NCI-H2227 treated with DMSO at 0.1 percent for 48 hours (cell line): ENCODE measurements at places on chromosomes 1 and 21.

- DNase-seq: no peak
Measured at GRCh38 chr1:85611425-85611824, 30.9 kb downstream of the CCN1 start.

GRCh38 chr1:198291036-198291435 lies 134.2 kb downstream of the NEK7 start:
- DNase-seq: no peak

DNA sequence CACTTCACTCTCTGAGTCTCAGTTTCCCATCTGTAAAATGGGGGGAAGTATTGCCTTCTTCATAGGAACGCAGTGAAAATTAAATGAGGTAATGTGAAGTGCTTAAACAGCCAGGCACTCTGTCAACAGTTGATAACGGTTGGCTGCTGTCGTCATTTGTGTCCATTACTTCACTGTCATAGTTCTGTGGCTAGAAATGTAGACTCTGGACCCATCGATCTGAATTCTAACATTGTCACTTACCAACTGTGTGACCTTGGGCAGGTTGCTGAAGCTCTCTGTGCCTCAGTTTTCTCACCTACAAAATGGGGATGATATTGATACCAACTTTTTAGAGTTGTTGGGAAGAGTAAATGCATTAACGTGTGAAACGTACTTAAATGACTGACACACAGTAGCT lies 152.6 kb downstream of the PTPRU start:
- DNase-seq: no peak

- no peak for DNase-seq
Measured at GRCh38 chr1:3026581-3027391, 5.5 kb downstream of the ACTRT2 start.

DNA sequence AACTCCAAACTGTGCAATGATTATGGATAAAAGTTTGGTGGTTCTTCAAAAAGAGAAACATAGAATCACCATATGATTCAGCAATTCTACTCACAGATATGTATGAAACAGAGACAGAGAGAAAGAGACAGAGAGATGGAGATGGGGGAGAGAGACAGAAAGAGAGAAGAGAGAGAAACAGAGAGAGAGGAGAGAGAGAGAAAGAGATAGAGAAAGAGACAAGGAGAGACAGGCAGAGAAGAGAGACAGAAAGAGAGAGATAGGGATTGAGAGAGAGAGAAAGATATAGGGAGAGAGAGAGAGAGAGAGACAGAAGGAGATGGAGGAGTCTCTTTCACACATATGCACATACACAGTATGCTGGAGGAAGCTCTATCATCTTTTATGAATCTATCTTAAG lies 87.8 kb downstream of the DISC1 start:
- DNase-seq: no peak

DNA sequence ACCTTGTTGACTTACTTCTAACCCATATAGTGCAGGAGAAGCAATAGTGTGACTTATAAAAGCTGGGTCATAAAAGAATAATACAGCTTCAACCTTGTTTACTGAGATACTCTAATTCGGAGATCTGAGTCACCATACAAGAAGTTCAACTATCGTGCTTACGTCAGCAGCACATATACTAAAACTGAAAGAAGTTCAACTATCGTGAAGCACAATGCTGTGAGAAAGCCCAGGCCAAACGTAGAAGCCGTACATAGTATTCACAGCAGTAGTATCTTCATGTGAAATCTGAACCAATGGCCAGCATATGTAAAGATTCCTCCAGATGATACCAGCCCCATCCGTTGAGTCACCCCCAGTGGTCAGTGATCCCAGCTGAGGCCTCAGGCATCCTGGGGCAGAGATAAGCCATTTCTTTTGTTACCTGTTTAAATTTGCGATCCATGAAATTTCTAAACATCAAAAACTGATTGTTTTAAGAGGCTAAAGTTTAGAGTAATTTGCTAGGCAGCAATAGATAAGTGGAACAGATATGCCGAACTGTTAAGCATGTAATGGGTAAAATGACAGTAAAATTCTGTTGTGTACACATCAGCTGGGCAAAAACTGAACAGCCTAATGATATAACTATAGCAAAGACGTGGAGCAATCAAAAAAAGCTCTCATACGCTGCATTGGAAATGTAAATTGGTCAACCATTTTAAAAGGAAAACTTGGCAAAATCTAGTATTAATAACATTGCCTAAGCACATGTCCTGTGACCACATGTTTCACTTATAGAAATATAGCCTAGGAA lies 53.9 kb upstream of the SAMD13 start:
- no peak for DNase-seq

GRCh38 chr1:232459087-232459486 lies 170.8 kb downstream of the SIPA1L2 start:
- DNase-seq: no peak

GRCh38 chr1:58782178-58783089 lies 1.4 kb downstream of the JUN start:
- DNase-seq: peak; percentile 33

- peak; percentile 18 for DNase-seq
Measured at GRCh38 chr1:183609759-183610452, 19.6 kb upstream of the NCF2 start.

DNA sequence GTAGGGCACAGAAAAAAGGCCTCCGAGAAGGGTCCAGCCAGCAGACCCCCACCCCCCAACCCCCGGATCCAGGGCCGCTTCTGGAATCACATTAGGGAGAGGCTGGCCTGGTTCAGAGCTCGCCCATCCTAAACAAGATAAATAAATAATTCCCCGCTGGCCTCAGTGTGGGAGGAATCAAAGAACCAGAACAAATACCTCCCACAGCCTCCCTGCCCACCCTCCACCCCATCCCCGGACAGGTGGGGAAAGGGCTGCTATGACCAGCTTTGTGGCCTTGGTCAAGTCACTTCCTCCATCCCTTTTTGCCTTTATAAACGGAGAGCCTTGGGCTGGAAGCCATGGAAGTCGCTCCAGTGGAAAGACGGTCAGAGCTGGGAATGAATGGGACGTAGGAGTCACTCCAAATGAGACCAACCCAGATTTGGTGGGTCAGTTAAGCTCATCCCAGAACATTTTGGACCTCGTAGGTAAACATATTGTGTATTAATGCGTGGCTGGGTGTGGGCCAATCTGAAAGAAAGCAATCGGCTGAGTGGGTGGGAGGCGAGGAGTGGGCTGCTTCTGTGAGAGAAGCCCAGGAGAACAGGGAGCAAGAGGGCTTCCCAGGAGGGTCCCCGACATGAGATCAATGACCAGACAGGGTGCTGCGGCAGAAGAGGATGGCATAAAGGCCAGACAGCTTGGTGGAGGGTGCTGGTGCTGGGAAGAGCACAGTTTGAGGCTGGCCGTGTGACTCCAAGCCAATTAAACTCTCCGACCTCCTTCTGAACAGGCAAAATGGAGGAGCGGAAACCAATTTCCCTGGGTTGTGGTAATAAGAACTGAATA lies 63.3 kb downstream of the MEF2D start:
- DNase-seq: no peak

- DNase-seq: no peak
Measured at GRCh38 chr1:159977364-159978106, 23.5 kb upstream of the SLAMF9 start.

- peak; percentile 56 for DNase-seq
Measured at GRCh38 chr1:111481387-111482221, 7.8 kb downstream of the C1orf162 start.

GRCh38 chr1:117534995-117535467 lies 70.8 kb upstream of the TENT5C start:
- DNase-seq: peak; percentile 54

GRCh38 chr1:12677565-12677964 lies 33.7 kb downstream of the AADACL4 start:
- no peak for DNase-seq

DNA sequence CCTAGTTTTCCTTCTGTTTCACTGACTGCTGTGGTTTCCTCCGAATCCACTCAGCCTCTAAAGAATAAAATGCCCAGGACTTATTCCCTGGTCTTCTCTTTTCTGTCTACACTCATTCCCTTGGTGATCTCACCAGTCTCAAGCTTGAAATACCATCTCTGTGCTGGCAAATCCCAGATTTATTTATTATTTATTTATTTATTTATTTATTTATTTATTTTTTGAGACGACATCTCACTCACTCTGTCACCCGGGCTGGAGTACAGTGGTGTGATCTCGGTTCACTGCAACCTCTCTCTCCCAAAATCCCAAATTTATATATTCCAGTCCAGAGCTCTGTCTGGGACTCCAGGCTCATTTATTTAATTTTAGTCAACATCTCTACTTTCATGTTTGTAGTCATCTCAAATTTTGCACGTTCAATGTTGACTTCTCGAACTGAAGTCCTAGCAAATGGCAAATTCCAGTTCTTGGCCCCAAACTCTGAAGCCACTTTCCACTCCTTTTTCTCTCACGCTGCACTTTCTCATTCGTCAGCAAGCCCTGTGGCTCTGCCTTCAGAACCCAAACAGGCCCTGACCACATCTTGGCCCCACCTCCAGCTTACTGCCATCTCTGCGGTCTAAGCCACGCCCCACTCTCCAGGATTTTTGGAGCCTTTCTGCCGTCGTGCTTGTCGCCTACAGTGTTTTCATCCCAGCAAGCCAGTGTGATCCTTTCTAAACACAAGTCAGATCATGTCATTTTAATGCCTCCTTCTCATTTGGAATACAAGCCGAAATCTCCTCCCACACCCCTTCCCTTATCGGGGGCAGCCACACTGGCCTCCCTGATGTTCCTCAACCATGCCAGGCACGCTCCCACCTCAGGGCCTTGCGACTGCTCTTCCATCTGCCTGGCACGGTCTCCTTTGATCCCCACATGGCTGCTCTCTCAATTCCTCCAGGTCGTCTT lies 14.2 kb upstream of the TENT5B start:
- DNase-seq: peak; percentile 41

DNA sequence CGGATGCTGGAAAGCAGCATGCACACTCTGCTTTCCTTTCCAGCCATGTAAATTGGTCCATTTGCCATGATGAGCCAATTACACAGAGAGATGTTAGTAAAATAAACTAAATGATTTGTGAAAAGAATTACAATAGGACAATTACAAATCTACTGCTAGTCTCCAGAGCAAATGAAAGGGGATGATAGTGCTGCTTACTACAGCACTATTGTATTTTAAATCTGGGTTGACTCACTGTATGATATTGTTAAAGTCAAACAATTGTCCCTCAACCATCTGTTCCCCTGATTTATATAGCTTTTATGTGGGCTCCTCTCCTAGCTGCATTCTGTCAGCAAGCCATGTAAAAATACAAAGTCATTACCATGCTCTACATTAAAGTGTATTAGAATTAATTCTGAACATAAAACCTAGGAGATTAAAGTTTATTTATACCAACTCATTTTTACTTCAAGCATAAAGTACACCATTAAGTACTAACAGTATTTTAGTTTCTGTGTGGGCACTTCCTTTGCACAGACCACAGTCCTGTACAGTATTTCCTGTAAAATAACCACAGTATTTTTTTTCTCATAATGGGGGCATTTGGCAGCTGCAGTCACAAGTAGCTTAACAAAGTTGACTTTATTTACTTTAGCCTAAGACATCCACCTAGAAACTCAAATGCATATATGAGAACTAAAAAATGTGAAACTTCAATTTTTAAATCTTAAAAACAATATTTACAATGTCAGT lies 135.8 kb downstream of the VAV3 start:
- DNase-seq: no peak

DNA sequence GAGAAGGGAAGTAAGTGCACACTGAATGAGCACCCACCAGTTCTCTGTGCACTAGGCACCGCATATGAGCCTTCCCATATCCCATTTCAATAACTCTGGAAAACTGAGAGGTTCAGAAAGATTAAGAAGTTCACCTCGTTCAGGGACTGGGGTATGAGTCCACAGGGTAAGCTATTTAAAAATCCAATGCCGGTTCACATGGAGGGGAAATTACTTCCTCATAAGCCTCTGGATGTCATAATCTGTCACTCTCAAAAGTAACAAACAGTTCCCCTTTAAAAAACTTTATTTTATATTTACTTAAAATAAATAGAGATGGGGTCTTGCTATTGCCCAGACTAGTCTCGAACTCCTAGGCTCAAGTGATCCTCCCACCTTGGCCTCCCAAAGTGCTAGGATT lies 1.9 kb downstream of the OR2B11 start:
- DNase-seq: no peak

DNA sequence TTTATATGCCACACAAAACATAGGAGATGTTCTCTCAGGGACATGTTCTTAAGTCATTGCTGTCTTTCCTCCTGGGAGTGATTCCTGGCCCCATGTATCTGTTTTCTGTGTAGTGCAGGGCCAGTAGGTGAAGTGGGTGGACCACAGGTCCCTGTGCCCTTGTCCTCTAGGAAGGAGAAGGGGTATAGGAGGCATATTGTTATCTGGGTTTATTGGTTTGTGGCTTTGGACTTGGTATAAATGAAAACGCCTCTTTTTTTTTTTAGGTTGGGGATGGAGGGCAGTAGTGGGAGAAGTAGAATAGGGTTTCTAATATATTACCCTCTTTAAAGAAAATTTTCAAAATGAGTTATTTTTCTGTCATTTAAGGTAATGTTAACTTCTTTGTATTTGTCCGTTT lies 29.4 kb downstream of the DYRK1A start:
- no peak for DNase-seq

GRCh38 chr21:36005018-36005417 lies 55.3 kb downstream of the SETD4 start:
- DNase-seq: no peak

GRCh38 chr1:244254467-244254866 lies 197.2 kb downstream of the ADSS2 start:
- no peak for DNase-seq

DNA sequence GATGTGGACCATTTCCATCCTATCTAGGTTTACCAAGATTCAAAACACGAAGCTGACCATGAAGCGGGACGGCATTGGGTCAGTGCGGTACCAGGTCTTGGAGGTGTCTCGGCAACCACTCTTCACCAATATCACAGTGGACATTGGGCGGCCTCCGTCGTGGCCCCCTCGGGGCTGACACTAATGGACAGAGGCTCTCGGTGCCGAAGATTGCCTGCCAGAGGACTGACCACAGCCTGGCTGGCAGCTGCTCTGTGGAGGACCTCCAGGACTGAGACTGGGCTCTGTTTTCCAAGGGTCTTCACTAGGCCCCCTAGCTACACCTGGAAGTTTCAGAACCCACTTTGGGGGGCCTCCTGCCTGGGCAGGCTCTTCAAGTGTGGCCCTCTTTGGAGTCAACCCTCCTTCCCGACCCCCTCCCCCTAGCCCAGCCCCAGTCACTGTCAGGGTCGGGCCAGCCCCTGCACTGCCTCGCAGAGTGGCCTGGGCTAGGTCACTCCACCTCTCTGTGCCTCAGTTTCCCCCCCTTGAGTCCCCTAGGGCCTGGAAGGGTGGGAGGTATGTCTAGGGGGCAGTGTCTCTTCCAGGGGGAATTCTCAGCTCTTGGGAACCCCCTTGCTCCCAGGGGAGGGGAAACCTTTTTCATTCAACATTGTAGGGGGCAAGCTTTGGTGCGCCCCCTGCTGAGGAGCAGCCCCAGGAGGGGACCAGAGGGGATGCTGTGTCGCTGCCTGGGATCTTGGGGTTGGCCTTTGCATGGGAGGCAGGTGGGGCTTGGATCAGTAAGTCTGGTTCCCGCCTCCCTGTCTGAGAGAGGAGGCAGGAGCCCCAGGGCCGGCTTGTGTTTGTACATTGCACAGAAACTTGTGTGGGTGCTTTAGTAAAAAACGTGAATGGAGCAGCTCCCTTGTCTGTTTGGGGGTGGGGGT lies 864 bp upstream of the CCDC24 start:
- DNase-seq: no peak

GRCh38 chr1:227120826-227121225 lies 180.7 kb downstream of the COQ8A start:
- no peak for DNase-seq
